ENCODE measurements at places on chromosomes 3 and 15.

DNA sequence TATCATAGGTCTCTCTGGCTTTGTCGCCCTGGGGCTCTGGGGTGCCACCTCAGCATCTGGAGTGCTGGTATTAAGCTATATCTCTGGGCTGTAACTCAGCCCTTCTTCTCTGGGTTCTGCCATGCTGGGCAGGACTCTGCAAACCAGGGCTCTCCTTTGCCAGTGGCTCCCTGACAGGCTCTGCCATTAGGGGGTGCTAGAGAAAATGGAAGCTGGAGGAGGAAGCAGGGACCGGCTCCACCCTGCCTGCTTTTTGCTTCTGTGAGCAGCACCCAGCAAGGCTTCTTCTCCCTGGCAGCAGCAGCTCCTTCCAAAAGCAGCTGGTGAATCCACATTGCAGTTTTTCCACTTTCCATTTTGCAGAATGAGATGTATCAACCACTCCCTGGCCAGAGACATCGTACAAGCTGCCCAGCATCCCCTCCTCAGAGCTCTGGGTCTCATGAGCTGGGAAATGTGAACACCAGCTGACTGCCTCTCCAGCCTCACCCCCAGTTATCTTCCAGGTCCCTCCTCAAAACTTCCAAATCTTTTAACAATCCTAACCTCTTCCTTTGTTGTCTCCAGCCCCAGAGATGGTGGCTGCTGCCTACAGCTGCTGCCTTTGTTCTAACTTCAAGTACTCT lies 165.0 kb downstream of the ABHD5 start:
- DNase-seq, result no peak

DNA sequence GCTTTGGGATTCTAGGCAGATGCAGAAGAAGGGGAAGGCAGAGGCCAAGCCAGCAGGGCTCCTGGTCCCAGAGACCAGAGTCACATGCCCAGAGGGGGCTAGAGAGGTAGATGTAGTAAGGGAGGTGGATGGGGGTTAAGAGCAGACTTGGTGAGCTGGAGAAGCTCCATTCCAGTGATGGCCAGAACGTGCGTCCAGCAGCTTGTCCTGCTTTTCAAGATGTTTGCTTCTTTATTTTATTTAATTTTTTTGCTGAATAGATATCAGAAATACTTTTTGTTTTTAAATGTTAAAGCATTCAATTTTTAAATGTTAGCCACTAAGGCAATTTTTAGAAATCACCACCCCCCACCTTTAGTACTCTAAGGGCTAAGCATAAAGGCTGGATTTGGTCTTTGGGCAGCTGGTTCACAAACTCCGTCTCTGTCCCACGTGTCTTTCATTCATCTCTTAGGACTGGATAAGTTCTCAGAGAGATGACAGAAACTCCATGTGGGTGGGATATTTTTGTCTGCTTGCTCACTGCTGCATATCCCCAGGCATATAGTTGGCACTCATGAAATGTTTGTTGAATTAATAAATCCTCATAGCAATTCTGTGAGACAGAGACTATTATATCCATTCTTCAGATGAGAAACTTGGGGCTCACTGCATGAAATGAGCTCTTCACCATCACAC lies 6.7 kb downstream of the COLQ start:
- DNase-seq, result no peak

- DNase-seq, result no peak
These were observed 47.2 kb upstream of the ZBTB38 start for GRCh38 chr3:141321109-141321497.

DNA sequence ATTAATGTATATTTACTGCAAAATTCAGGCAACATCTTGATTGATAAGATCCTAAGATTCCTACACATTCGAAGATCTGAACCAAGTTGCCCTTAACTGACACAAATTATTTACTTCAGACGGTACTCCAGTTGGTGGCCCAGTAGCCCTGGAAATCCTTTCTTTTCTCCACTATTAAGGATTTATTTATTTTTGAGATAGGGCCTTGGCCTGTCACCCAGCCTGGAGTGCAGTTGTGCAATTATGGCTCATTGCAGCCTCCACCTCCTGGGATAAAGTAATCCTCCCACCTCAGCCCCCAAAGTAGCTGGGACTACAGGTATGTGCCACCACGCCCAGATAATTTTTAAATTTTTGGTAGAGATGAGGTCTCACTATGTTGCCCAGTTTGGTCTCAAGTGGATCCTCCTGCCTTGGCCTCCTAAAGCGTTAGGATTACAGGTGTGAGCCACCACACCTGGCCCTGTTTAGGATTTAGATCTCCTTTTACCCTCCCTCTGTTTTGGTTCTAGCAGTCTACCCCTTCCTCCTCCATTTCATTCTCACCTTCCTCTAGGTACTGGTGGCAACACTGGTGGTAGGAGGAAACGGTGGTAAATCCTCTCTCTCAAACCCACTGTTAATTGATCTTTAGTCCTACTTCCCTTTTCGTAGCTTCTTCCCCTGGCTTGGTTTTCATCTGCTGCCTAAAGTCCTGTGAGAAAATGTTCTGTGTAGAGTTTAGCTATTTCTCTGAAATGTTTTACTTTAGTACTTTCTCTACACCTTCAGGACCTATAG lies 12.7 kb upstream of the ZNF609 start:
- no peak for DNase-seq

GRCh38 chr15:88067331-88067685 lies 189.2 kb downstream of the NTRK3 start:
- DNase-seq, result no peak

DNA sequence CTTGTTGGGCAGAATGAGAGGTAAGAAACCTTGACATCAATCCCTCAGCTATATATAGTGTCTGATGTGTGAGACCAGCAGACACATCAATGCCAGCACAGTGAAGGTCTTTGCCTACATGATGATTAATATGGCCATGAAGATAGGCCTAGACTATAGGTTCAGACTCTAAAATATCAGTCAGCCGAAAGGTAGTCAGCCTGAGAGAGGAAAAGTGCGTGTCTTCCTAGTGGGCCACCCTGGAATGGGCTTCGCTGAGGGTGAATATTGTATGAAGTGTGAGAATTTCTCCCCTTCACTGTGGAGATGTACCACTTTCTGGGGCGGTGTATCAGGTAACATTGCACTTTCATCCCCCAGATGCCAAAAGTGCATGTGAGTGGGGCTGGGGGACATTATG lies 33.0 kb upstream of the EPHB1 start:
- no peak for DNase-seq

- DNase-seq, result no peak
These were observed 1.1 kb downstream of the CELSR3 start for GRCh38 chr3:48661501-48662144.

DNA sequence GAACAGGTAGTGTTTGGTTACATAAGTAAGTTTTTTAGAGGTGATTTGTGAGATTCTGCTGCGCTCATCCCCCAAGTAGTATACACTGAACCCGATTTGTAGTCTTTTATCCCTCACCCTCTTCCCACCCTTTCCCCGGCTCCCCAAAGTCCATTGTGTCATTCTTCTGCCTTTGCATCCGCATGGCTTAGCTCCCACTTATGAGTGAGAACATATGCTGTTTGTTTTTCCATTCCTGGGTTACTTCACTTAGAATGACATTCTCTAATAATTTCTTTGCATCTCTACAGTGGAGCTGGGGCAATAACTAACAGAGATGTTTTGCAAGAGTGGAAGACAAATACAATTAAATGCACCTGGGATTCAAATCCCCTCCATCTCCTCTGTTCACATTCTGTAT lies 93.2 kb downstream of the TP63 start:
- DNase-seq, result no peak

DNA sequence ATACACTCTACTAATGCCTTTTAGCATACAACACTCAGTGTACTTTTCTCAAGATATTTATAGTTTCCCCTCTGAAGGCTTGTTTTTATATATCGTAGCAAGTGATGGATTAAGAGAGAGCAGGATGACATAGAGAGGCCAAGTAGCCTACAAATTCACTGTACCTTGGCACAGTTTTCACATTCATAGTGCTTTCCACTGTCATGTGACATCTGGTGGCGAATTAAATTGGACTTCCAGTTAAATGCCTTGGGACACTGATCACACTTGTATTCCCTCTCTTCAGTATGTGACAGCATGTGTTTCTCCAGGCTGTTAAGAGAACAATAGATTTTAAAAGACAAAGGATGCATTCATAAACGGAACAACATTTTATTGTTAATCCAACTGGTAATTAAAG lies 541.1 kb downstream of the MECOM start:
- DNase-seq, result no peak

DNA sequence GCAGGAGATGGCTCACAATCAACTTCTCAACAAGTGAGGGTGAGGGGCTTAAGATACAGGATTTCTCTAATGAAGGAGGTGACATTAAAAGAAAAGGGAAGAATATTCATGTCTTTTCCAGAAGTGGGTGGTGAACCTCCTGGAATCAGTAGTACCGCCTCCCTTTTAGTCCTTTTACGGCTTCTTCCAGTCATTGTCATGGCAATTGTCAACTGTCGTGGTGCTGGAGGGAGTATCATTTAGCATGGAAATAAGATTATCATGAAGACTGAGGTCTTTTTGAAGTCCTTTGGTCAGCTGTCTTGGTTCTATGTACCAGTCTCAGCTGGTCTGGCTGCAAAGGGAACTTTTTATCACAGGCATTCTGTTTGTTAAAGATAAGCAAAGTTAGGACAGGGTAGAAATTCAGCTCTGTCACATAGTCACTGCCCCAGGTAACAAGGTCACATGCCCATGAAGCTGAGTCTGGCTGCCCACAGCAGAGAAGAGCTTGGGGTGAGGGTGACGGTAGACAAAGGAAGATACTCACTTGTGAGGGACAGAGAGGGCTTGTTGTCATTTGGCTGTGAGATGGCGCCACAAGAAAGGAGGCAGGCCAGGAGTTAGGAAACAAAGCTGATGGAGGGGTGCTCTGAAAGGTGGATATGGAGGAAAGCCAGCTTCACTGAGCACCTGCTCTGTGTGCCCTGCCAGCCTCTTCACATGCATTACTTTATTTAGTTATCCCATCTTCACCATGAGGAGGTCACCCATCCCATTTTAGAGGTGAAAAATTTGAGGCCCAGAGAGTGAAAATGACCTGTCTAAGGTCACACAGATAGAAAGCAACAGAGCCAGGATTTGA lies 228.2 kb upstream of the TRIM42 start:
- DNase-seq, result no peak

DNA sequence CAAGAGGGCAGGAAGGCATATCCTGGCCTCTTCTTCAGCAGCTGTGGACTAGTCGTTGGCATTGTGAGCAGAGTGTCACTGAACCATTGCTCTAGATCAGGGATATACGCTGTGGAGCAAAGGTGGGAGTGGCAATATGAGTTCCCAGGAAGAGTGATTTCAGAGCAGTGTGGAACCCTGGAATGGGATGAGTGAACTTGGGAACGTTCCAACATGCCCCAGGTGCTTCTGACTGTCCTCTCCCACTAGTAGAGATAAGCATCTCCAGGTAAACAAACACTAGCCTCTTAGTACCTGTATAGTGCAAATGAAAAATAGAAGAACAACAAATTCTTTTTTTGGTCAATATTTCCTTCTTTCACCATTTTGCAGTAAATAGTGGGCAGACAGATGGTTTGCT lies 123.6 kb upstream of the VEPH1 start:
- DNase-seq, result no peak

DNA sequence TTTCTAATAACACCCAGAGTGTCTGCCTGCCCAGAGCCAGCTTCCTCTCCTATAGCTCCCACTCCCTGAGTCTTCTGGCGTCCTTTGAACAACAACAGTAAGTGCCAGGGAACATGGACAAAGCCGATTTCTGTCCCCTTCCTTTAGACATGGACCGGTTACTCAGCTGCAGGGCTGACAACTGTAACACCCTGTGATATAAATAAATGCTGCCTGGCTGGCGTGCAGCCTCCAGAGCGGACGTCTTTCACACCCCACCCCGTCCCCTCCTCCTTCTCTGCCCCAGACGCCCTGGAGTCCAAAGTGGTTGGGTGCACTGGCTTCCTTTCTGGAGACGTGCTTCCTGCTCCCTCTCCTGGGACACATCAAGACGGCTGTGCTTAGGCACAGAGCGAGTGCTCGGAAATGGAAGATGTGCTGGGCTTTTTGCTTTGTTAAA lies 281.9 kb upstream of the LRRFIP2 start:
- no peak for DNase-seq

DNA sequence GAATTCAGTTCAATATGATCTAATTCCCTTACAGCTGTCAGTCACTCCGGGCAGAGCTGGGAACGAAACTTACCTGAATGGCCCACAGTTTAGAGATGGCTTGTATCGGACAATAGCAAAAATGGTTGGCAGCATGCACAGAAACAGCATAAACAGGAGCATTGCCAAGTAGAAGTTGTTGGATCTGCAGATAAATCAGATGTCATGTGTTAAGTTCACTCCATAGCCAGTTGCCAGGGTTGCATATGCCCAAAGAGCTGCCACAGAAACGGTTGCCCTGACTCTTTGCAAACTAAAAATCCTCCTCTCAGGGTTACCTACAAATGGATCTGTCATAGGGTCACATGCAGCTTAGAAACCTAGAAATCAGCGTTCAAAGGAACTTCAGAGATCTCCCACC lies 15.4 kb upstream of the STARD5 start:
- no peak for DNase-seq

DNA sequence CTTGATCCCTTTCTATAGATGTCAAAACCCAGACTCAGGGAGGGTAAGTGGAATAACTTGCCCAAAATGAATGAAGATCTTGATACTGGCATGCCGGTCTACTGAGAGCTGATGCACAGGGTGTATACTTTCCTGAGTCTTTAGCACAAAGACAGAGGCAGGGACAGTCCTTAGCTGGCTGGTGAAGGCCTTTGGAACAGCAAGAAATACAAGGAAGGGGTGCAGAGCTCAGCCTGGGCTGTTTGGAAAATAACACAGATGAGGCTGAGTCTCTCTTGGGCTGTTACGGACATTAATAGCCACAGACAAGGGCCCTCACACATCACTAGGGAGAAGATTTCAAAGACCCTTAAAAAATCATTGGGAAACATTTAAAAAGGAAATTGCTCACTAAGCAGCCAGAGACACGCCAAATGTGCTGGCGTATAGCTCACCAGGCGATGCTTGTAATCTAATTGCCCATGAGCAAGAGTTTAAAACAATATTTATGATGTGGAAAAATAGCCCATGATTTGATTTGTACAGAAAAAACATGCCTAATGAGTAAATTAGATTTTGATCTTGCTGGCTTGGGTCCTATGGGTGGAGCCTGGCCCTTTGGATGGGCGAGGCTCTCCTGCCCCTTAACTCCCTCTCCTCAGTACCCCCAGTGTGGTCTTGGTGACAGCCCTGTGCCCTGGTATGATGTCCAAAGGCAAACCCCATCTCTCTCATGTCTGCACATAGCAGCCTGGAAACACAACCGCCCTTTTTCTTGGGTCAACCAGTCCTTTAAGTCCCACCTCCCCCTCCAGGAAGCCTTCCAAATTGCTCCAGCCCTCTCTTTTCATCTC lies 81.8 kb upstream of the MRPS22 start:
- peak; percentile 55 for DNase-seq
